Naive thymus-derived CD8-positive, alpha-beta T cell (primary cell): ENCODE measurements at places on chromosomes 6 and 20.
A peak's percentile ranks its signal among the peaks of the same experiment; 100 is the strongest.

- H3K27ac ChIP-seq: peak overlapping the region; percentile 75
- H3K4me1 ChIP-seq: peaks cover 31% of the 10 kb centered on the region
- peak overlapping the region; percentile 46 for H3K4me3 ChIP-seq
- H3K27me3 ChIP-seq: no peaks in the 10 kb centered on the region
Measured at GRCh38 chr6:109373331-109373730, 8.9 kb downstream of the CD164 start.

GRCh38 chr6:50443144-50443543, 270.2 kb upstream of the TFAP2D start:
- no peak overlapping the region for H3K27ac ChIP-seq
- no peaks in the 10 kb centered on the region for H3K36me3 ChIP-seq
- no peaks in the 10 kb centered on the region for H3K27me3 ChIP-seq
- DNase-seq: no peak

- no peaks in the 10 kb centered on the region for H3K36me3 ChIP-seq
- H3K4me3 ChIP-seq: no peak overlapping the region
- no peak for DNase-seq
- no peaks in the 10 kb centered on the region for H3K4me1 ChIP-seq
Measured at GRCh38 chr6:74932232-74932888, 273.5 kb downstream of the COL12A1 start.

GRCh38 chr20:64005394-64005793, 24.5 kb downstream of the PRPF6 start:
- no peaks in the 10 kb centered on the region for H3K27me3 ChIP-seq
- DNase-seq: no peak
- H3K4me1 ChIP-seq: no peaks in the 10 kb centered on the region
- H3K27ac ChIP-seq: no peak overlapping the region
- H3K4me3 ChIP-seq: no peak overlapping the region

DNA sequence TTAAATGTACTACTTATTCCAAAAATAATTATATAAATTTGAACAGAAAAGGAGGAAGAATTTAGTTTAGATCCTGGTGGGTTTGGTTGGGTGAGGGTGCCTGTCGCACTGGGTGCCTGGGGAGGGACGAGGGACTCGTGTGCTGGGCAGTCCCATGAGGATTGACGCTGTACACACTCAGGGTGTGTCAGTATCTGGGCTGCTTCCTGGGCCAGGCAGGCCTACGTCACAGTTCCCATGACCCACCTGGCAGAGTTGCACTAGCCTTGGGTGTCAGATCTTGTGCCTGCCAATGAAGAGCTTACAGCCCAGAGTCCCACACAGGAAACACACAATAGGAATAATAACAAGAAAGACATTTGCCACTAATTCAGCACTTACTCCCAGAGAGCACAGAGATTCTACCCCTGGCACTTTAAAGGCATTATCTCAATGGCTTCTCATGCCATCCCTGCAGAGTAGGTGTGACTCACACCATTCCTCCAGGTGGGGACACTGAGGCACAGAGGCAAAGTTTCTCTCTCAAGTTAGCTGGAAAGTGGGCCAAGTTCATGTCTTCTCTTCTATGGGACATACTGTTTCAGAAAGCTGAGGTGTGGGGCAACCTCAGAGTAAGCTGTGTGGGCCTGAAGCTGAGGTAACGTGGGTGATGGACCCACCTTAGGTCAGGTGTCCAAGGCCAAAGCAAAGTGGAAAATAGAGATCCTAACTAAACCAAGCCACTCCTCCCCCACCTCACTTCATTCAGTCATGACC, 1.3 kb upstream of the SDCBP2 start:
- no peak for DNase-seq
- no peaks in the 10 kb centered on the region for H3K36me3 ChIP-seq
- H3K27ac ChIP-seq: peak overlapping the region; percentile 89
- H3K27me3 ChIP-seq: no peaks in the 10 kb centered on the region
- peak overlapping the region; percentile 65 for H3K4me3 ChIP-seq
- H3K4me1 ChIP-seq: peaks cover 34% of the 10 kb centered on the region

GRCh38 chr6:106206905-106207304, 118.7 kb downstream of the ATG5 start:
- H3K27me3 ChIP-seq: no peaks in the 10 kb centered on the region
- H3K4me1 ChIP-seq: peaks cover 8% of the 10 kb centered on the region
- H3K4me3 ChIP-seq: no peak overlapping the region
- H3K27ac ChIP-seq: no peak overlapping the region
- peaks cover 22% of the 10 kb centered on the region for H3K36me3 ChIP-seq

DNA sequence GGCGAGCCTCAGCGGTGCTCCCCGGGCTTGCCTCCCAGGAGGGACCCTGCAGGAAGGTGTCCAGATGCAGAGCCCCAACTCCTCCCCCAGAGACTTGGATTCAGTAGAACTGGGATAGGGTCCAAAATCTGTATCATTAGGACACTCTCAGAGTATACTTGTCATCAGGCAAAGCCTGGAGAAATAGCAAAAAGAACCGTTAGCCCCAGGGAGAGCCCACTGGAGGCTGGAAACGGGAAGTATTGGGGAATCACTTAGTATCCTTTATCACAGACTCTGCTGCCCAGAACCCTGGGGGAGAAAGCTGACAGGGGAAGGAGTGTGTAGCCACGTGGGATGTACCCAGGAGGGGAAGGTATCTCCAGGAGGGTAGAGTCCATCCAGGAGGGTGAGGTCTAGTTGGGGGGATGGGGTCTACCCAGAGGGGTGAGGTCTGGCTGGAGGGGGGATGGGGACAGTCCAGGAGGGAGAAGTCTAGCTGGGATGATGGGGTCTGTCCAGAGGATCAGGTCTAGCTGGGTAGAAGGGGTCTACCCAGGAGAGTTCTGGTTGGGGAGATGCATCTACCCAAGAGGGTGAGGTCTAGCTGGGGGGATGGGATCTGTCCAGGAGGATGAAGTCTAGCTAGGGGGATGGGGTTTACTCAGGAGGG, 107.2 kb downstream of the LY86 start:
- no peak overlapping the region for H3K4me3 ChIP-seq
- DNase-seq: no peak
- H3K4me1 ChIP-seq: peaks cover 3% of the 10 kb centered on the region
- H3K27me3 ChIP-seq: peaks cover 12% of the 10 kb centered on the region
